ENCODE measurements at places on chromosomes 1 and 21.

DNA sequence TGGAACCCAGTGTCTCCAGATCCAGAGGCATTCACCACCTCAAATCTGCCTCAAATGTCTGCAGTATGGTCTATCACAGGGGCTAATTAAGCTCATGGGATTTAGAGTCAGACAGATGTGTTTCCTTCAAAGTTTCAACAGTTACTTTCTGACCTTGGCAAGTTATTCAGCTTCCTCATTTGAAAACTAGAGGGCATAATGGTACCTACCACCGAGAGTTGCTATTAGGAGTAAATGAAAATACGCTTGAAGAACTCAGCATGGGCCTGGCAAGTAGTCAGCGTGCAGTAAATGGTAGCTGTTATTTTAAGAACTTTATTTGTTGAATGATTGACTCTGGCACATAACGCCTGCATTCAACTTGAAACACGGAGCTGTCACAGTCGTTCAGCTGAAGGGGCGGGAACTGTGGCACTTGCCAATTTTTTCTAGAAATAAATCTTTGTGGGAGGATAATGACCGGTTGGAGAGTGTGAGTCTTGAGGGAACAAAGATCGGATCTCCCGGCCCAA, 1.2 kb upstream of the CAP1 start:
- DNase-seq: no peak

DNA sequence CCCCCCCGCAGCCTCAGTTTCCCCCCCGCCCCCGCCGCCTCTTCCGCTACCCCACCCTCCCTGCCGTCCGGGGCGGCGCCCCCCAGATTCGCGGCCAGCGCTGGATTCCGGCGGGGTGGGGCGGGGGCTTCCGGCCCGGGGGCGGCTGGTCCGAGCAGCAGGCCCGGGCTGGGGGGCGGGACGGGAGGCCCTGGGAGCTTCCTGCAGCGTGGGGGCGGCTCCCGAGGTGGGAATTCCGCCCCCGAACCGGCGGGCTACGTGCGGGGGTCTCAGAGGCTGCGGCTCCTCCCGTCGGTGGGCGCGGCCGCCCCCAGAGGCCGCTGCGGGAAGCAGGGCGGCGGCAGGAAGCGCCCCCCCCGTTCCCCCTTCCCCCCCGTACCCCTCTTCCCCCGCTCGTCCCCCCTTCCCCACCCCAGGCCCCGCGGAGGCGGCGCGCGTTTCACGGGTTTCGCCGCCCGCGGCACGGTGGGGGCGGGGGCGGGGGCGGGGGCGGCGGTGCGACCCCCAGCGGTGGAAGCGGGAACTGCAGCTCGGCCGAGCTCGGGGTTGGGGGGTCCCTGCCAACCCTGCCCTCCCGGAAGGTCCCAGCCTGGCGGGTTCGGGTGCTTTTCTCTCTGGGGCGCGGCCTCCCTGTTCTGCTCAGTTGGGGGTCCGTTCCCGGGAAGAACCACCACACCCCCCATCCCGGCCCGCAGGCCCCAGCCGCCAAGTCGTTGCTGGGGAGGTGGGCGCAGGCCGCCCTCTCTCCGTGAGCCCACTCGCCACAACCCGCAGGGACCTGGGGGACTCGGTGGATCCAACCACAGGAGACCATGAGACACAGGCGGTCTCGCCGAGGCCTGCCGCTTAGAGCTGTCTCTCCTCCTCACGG, 76.3 kb downstream of the MORN1 start:
- peak; percentile 86 for DNase-seq

GRCh38 chr1:160883581-160884513, 1.1 kb downstream of the ITLN1 start:
- no peak for DNase-seq

GRCh38 chr1:206634365-206635079, 814 bp upstream of the DYRK3 start:
- peak; percentile 56 for DNase-seq

DNA sequence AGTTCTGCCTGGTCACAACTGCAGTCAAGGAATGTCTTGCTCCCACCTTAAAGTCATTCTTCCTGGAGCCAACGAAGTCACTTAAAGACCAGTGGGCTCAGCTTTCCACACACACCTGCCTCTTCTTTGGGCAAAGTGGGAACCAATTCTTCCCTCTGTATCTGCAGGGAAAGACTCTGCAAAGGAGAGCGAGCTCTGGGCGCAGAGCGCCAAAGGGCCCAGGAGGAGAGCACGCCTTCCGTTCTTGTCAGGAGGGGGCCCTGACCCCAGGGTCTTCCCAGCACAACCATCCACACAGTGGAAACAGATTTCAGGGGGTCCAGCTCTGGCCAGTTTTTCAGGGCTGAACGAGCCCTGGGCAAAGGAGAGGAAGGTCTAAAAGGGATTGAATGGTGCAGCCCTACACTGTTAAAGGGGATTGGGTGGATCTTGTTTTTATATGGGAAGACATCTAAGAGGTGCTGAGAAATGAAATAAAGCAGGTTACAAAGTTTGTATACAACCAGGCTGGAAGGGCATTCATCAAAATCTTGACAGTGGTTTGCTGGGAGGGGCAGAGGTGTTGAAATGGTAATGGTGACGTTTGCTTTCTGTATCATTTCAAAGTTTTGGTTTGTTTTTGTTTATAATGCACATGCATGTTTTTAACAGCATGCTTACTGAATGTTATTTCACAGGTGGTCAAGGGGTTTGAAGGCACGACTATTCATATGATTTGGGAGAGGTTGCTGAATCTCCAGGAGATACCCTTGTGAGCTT, 6.8 kb upstream of the OLIG2 start:
- no peak for DNase-seq

DNA sequence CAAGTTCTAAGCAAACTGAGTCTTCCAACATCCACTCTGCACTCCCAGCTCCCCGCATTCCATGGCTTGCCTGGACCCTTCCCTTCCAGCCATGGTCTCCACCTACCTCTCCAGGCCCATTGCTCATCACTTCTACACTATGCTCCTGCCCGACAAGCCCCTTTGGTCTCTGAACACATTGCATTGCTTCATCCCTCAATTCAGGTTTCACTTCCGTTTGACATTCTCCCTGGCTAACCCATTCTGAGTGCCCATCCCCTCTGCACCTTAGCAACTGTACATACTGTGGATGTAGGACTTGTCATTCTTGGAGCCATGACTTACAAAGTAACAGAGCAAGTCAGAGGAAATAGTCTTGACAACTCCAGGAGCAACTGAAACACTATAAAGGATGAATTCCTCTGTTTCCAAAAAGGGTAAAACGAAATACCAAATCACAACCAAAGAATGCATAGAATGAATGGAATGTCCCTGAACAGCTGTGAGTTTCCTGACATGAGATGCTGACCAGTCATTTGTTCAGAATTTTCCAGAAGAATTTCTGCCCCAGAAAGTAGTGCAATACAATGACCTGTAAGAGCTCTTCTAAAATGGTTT, 66.7 kb downstream of the KCNJ6 start:
- no peak for DNase-seq

DNA sequence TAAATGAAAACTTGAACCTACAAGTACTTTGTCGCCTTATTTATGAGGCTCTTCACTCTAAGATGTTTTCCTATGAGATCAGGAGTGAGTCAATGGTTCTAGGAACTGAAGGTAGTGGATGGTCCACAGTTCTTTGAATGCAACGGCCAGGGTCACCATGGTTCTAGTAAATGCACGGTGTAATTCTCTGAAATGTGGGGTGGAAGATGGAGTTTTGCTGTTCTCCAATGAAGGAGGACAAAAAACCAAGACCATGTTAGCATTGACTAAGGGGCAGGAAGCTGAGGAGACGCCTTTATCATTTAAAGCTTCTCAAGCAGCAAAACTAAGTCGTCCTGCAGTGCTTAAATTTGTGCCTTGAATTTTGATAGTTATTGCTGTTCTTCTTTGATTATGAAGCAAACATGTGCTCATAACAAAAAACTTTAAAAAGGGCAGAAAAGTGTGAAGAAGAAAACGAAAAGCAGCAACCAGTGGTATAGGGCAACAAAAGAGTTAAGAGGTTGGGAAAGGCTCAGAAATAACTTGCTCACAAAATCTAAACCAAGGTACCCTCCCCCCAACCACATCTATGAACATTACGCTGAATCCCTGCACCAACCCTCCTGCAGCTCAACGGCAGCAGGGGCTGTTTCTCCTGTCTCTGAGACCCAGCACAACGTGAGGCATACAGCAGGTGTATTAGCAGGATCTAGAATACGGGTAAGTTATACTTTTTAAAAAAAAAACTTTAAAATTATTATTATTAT, 85.0 kb downstream of the MRPL37 start:
- DNase-seq: no peak

GRCh38 chr1:188432427-188432826, 1603.7 kb downstream of the PLA2G4A start:
- DNase-seq: no peak

- DNase-seq: no peak
Observed at GRCh38 chr1:101250656-101251272, 13.9 kb downstream of the S1PR1 start.

GRCh38 chr1:160521554-160521953, 1.5 kb downstream of the SLAMF6 start:
- DNase-seq: no peak

- DNase-seq: no peak
Observed at GRCh38 chr1:24830680-24831272, 85.5 kb downstream of the CLIC4 start.

GRCh38 chr1:163263818-163264655, 57.7 kb upstream of the NUF2 start:
- no peak for DNase-seq

DNA sequence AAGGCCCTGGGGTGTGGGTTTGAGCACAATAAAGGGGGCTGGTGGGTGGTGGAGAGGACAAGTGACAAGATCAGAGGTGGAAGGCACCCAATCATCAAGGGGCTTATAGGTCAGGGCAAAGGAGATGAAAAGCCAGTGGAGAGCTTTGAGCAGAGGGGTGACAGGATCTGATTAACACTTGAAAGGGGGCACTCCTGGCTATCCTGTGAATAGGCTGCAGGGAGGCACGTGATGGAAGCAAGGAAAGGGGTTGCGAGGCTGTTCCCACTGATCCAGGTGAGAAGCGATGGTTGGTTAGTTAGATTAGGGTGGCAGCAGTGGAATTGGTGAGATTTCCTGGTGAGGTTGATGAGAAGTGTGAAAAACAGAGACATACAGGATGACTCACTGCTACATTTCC, 80.6 kb downstream of the WLS start:
- DNase-seq: no peak

GRCh38 chr1:167392200-167392696, 126.1 kb downstream of the CD247 start:
- DNase-seq: no peak

DNA sequence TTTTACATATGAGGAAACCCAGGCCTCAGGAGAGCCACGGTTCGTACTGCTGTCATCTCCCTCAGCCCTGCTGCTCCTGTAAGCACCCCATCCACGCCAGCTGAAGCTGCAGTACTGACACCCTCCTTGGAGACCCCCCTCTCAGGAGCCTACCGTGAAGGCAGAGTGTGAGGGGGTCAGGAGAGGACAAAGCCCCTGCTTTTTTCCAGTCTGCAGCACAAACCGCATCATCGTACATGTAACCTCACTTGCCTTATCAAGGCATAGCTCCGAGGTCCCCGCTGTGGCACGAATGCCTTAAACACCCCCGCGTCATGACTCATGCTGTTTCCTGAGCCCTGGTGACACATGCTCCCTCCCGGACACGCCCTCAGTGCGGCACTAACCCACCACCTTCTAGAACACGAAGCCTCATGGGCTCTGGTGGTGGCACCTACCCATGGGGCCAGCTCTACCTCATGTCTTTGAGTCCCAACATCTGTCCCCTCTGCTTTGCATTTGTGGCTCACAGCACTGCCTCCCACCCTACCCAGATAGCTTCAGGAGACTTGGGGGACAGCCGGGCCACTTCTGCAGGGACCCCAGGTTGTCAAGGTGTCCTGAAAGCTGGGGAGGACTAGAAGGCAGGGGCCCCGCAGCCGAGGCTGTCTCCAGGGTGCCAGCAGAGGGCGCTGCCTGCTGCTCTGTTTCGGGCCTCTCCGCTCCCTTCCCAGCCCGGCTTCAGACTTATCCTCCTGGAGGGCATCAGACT, 4.9 kb downstream of the SH3BGRL3 start:
- peak; percentile 74 for DNase-seq

DNA sequence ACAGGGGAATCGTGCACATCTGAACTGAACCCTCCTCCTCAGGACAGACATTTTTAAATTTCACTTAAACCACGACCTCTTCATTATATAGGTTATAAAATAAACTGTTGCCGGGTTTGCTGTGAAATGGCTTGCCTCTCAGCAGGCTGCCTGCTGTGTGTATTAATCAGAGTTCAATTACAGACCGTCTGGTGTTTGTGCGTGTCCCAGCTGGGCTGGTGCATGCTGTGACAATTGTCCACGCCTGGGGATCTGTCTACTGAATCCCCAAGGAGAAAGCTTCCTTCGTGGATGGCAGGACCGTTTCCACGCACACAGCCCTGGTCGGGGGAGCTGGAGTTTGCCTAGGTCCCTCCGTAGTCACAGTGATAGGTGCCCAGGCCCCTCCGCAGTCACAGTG, 13.4 kb upstream of the AGPAT3 start:
- no peak for DNase-seq

DNA sequence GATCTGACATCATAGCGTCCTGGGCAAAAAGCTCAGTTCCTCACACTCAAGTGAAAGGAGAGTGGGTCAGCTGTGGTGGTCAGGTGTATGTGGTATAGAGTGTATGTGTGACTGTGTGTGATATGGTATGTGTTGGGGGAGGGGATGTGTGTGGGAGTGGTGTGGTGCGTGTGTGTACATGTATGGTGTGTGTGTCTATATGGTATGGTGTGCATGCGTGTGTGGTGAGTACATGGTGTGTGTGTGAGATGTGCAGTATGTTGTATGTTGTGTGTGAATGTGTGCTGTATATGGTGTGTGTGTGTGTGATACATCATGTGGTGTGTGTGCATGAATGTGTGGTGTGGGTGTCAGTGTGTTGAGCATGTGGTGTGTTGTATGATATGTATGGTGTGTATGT, 20.9 kb downstream of the FAM3B start:
- DNase-seq: no peak

DNA sequence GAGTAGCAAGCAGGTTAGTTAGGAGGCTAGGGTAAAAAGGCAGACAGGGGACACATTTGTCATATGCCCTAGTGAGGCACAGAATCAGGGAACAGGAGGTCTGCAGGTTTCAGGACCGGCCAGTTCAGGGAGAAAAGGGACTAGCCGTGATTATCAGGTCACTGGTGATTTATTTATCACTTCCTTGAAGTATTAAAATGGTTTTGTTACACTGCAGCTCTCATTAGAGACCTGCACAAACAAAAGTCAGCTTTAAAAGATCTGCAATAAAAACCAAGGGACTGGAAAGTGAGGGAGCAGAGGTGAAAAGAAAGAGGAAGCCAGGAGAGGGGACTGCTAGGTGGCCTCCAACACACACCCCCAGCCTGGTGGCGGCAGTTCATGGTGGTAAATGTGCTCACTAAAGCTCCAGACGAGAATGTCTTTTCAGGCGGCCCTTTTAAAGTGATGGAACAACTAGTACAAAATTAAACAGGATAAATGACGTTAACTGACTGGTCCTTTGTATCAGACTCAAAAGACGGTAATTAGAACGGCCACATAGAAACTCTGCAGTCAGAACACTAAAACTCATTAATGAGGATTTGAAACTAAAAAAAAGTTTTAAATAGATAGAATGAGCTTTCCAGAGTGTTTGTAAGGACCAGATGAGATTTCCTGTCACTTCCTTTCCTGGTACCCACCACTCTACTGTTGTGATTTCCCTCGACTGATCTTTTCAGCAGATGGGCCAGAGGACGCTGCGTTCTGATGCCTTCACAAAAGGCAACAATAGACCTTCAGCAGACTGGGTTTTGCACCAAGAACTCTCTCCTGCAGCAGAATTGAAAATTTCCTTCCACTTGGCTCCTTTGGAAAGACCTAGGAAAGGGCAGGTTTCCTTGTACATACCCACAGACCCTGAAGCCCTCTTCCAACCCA, 136.8 kb downstream of the NTPCR start:
- DNase-seq: no peak

GRCh38 chr1:9593492-9594465, 5.1 kb downstream of the TMEM201 start:
- no peak for DNase-seq

- DNase-seq: no peak
Observed at GRCh38 chr21:20330652-20331051, 667.6 kb upstream of the NCAM2 start.
